ENCODE measurements at places on chromosomes 6 and 20. TPM values are rescaled to one million over a fixed set of nuclear protein-coding genes. Genes with fewer than 3 reads are reported as not detected.
A peak's percentile ranks its signal among the peaks of the same experiment; 100 is the strongest.

GRCh38 chr6:125868252-125868651 is 77.5 kb downstream of the NCOA7 start:
- no peak for DNase-seq

DNA sequence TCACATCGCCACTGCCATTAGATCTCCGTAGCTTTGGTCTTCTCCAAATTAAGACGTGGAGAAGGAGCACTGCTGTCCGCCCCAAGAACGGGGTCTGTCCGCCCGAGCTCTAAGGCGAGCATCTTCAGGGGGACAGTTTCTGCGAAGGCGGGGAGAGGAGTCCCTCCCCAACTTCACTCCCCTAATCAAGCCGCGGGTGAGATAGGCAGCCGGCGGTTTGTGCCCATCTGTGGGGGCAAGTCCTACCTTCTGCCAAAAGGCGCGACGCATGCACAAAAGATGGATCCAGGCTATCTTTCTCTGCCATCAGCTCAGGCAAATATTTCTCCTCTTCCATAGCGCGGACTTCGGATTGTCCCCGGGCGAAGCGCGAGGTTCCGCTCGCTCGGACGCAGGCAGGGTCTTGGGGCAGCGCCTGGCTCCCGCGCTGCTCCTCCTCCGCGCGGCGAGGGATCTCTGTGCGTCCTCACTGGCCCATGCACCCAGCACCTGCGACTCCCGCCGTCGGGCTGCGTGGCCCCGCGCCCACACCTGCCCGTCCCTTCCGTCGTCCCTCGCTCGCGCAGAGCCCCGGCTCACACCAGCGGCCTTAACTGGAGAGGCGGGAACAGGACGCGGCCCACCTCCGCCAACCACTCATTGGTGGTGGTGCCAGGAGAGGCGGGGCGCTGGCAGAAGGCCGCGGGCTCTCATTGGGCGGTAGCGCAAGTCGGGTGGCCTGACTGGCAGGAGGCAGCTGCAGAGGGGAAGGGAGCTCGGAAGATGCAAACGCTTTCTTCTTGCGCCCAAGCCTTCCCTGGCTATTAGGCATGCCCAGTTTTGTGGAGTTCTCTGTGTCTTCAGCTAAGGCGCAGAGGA is at the start of gene KHDRBS2:
Gene KHDRBS2, minus strand, starts transcription at position 614 of the 858 bp plus-strand sequence.
- DNase-seq = no peak

DNA sequence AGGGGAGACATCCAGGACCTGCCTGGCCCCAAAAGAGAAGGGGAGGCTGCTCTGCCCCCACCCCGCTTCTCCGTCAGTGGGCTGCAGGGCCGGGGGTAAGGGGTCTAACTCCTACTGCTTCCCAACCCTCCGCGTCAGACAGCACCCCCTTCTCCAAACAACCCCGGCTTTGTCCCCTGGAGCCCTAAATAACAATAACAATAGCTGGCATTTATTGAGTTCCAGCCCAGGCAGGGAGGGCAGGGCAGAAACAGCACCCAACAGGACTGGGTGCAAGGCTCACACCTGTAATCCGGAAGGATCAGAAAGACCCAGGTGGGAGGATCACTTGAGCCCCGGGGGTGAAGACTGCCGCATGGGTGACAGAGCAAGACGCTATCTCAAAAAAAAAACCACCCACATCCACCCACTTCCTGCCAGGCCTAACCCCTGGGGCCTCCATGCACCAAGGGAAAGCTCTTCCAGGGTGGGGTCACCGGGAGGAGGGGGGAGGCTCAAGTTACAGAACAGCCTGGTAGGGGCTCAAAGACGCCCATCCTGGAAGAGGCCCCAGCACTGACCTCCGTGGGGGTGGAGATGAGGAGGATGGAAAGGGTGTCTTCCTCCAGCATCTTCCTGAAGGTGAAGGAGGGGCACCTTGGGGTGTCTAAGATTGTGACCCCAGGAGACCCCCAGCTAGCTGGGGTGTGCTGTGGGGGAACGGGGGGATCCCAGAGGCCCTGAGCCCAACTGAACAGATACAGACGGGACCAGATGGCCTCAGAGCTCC is 1.3 kb upstream of the FNDC11 start:
- no peak for DNase-seq

GRCh38 chr6:124977067-124977908 is 15.1 kb downstream of the RNF217 start:
- DNase-seq = no peak

DNA sequence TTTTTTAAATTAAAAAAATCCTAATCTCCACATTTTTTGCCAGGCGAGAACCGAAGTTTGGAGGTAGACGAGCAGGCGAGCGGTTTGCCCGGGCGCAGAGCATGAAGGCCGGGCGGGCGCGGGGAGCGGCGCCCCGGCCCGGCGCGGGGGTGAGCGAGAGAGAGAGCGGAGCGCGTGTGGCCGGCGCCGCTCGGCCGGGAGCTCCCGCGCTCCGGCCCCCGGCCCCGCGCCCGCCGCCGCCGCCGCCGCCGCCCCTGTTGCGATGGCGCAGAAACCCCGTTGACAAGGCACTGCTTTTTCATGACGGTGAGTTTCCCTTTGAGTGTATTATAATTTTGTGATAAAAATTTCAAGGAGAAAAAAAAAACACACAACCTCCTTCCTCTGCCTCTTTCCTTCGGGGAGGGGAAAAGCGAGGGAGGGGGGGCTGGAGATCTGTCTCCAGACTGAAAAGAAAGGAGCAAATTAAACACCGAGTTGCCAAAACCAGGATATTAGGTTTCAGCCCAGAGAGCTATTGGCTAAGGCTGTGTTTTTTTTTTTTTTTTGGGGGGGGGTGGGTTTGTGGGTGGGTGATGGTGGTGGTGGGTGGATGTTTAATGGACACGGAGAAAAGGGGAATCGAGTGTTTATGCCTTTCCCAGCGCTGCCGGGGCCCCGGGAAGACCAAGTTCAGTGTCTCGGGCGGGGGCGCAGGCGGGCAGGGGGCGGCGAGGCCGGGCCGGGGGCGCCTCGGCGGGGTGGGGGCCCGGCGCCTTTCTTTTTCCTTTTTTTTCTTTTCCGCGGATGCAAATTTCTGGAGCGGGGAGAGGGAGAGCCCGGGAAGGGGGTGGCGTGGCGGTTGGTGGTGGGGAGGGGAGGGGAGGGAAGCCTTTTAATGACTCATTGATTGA is at the start of gene BICRAL:
Gene BICRAL, plus strand, starts transcription at position 257 of the 893 bp plus-strand sequence. CDS start 39,971 bp downstream, outside the sequence.
- DNase-seq = peak; percentile 64

GRCh38 chr20:61500791-61501321 is 248.8 kb downstream of the CDH4 start:
- peak; percentile 10 for DNase-seq

PROKR2 gene
- total RNA-seq = not detected
